ENCODE measurements at places on chromosomes 5 and 9. TPM values are rescaled to one million over a fixed set of nuclear protein-coding genes. Genes with fewer than 3 reads are reported as not detected.

ADAMTS16 gene
- total RNA-seq = 2.0 TPM

DNA sequence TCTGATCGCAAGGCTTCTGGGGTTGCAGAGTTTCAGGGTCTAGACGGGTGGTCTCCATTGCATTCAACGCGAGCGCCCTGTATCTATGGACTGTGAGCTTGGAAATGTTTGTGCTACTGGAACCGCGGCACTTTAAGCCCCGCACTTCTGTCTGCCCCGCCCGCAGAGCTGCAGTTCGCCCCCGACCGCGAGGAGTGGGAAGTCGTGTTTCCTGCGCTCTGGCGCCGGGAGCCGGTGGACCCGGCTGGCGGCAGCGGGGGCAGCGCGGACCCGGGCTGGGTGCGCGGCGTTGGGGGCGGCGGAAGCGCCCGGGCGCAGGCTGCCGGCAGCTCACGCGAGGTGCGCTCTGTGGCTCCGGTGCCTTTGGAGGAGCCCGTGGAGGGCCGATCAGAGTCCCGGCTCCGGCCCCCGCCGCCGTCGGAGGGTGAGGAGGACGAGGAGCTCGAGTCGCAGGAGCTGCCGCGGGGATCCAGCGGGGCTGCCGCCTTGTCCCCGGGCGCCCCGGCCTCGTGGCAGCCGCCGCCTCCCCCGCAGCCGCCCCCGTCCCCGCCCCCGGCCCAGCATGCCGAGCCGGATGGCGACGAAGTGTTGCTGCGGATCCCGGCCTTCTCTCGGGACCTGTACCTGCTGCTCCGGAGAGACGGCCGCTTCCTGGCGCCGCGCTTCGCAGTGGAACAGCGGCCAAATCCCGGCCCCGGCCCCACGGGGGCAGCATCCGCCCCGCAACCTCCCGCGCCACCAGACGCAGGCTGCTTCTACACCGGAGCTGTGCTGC is 1.0 kb downstream of the ADAMTS19 start:
- peak; percentile 79 for DNase-seq

GRCh38 chr9:71758785-71759184 is 9.5 kb downstream of the CEMIP2 start:
- no peak for DNase-seq

DNA sequence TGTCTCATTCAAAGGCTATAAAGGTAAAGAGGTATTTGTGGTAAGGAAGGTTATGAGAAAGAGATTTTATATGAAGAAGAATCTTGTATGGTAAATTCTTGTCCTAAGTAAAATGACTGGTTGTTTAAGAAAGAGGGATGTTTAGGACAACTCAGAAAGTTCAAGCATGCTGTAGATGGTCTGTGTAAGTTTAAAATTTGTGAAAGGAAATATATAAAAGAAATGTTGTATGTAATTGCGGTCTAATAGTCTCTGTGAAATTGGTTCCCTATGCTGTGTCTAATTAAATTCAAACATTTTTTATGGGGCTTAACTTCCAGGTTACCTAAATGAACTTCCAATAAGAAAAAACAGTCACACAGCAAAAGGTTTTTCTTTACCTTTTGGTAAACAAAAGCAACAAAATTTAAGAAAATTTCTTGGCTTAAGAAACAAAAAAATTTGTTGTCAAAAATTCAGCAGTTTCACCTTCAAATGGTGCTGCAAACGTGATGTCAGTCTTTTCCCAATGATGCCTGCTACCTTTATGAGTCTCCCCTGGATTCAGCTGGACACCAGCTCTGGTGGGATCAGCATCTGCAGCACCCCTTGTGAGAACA is 83.0 kb upstream of the FCN1 start:
- DNase-seq = no peak

GRCh38 chr9:134381671-134382516 is 55.6 kb downstream of the RXRA start:
- DNase-seq = no peak
